Daoy (cell line): ENCODE measurements at places on chromosomes 5 and 9.

DNA sequence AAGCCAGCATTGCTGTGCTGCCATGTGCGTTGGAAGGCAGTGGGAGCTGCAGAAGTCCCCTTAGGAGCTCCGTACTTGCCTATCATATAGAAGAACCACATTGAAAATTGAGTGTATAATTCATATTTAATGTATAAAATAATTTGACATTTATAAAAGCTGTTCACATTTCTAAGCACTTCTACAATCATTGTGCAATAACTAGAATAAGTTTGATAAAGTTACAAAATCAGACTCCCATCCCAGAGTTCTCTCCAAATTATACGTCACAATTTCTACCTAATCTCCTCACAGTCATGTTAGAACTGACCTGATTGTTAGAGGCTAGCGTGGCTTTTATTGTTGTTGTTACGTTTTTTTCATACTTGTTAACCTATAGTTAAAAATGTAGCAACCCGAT, 123.5 kb upstream of the ZNF366 start:
- no peak for DNase-seq

DNA sequence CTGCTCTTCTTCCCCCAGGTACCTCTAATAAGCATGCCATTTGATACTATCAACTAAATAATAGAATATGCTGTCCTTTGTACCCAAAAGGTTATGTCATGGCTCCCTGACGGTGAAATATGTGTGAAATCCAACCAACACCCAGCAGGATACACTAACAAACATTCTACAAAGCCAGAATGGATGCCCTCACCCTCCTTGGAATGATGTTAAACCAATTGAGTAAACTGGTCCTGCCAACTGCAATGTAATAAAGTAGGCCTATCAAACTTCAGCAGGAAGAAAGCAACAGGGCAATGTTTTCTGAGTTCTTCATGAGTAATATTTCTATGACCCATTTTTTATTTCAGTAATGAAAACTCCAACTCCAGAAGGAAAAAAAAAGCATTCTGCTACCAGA, 24.9 kb downstream of the RGMB start:
- DNase-seq = no peak

DNA sequence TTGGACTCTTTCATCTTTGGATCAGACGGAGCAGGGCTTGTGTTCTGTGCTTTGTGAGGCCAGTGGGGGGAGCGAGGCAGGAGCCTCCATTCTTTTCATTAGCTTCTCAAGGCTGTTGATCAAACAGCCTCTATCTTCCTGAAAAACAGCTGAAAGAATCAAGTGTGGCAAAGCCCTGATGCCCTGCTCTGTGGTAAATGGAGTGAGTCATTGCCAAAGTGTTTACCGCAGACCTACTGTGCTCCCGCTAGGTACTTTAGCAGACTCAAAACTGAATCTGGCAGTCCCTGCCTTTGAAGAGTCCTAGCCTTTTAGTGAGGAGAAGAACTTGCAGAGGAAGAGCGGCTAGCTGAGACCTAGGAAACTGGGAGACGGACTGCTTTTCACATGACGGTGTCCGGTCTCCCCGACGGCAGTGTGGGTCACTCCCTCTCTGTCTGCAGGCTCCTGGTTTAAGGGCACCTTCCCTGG, 3.3 kb downstream of the ANKRD33B start:
- DNase-seq = no peak

DNA sequence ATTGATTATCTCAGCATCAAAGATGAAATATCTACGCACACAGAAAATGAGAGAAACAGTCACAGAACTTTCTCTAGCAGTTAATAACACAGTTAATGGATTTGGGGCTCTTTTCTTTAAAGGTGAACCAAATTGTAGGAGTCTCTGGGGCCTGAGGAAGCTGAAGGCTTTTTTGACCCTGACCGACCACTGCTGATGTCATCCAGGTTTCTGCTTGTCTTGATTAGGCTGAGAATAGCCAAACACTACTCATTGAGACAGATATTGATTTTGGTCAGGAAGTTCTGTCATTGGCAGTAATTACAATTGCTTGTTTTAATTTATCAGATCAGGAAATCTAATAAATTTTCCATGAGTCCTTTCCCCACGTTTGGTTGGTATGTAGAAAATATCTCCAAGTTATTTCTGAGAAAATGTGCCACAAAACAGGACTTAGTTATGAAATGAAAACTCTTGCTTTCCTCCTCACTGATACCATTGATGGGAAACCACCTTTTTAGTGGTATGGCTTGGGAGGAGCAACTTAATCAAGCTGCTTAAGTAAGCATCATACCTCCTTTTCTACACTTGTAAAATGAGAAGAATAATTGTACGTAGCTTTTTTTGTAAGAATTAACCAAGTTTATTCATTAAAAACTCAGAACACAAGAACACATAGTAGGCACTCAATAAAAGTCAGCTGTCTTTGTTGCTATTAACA, 19.7 kb downstream of the CARTPT start:
- no peak for DNase-seq

DNA sequence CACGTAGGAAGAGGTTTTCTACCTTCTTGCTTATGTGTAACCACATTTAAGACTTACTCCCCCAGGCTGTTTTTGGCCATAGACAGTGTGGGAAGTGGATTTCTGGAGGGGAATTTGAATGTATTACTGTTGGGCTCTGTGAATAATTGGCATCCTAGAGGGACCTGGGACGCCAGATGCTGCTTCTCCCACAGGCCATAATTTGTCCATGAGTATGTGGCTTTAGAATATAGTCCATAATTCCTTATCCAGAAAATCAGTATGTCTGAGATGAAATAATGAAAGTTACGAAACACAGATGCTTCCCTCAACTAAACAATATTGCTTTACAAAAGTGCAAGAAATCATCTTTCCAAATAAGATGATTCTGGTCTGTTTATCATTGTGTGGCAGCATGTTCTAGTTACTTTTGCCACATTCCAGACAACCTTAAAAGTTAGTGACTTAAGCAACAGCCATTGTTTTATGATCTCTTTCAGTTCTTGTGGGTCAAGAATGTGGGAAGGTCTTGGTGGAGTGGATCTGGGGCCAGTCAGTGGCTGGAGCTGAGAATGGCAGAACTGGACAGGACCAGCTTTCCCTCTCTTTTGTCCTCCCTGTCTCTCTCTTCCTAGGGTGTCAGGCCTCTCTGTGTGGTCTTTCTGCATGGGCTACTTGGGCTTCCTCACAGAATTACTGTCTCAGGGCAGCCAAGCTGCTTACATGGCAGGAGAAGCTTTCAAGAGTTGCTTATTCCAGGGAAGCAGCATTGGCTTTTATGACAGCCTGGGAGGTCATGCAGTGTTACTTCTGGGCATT, 79.4 kb downstream of the FBXL7 start:
- no peak for DNase-seq

- peak; percentile 71 for DNase-seq
Measured at GRCh38 chr9:99820685-99821395, 845 bp upstream of the NR4A3 start.

DNA sequence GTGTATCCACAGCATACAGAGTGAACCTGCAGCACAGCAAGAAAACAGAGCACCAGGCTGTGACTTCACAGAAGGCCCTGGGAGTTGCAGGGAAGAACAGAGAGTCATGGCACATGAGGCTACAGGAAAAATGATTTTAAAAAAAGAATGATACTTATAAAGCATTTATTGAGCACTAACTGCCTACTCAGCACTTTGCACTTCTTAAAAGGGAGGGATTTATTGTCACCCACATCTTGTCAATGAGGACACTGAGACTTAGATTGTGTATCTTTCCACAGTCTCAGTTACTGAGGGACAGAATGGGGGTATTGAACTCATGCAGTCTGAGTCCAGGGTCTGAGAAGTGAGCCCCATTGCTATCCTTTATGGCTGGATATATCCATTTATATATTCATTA, 244.6 kb upstream of the TRIM32 start:
- DNase-seq = no peak

DNA sequence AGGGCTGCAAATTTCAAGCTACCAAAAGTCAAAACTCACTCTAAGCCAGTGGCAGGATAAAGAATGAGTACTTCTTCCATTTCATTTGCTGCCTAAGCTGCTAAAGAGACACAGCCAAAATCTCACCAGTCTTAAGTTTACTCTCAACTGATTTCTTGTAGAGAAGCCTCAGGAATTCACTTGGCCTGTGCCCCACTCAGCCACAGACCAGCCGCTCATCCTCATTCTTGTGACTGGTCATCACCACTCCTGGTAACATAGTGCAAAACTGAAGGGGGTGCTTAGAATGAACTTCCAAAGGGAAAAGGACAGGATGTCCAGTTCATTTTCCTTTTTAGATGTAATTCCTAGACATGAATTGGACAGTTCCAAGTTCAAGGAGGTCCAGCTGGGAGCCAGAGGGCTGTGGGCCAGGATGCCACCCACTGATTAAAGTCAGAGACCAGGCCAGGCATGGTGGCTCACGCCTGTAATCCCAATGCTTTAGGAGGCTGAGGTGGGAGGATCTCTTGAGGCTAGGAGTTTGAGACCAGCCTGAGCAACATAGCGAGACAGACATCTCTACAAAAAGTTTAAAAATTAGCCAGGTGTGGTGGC, 72.7 kb upstream of the RANBP3L start:
- peak; percentile 58 for DNase-seq

- DNase-seq = peak; percentile 4
Measured at GRCh38 chr9:93128011-93128714, 5.9 kb downstream of the NINJ1 start.

DNA sequence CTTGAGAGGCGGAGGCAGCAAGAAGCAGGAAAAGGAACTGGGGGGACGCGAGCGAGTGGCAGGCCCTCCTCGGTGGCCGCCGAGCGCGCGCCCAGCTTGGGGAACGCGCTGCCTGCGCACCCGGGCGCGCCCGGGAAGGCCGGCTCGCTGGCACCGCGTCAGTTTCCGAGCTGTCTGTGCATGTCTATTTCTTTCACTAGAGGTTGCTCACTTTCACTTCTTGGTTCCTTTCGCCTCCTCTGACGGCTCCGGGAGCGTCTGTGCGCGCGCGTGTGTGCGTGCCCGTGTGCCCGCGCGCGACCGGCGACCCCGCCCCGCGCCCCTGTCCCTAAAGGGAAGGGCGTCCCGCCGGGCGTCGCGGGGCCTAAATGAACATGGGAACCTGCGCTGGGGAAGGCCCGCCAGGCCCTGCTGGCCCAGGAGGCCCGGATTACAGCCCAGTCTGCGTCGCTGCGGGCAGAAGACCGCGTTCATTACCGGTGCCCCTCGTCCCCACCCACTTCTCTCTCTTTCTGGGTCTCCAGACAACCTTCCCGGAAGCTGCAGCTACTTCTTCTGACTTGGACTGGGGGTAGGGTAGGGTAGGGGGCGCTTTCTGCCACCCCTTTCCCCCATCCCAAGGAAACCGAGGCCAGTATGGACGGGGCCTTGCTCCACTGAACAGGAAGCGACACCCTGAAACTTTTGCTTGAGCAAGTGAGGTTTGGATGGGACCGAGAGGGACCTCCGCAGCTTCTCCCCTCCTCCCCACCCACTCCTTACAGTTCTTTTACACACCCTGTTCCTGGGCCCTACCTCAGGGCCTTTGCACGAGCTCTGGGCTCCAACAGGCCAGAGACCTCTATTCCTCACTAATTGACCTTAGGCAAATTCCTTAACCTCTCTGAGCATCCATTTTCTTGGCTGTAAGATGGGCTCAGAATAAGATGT, 205.8 kb upstream of the IER5L start:
- no peak for DNase-seq

DNA sequence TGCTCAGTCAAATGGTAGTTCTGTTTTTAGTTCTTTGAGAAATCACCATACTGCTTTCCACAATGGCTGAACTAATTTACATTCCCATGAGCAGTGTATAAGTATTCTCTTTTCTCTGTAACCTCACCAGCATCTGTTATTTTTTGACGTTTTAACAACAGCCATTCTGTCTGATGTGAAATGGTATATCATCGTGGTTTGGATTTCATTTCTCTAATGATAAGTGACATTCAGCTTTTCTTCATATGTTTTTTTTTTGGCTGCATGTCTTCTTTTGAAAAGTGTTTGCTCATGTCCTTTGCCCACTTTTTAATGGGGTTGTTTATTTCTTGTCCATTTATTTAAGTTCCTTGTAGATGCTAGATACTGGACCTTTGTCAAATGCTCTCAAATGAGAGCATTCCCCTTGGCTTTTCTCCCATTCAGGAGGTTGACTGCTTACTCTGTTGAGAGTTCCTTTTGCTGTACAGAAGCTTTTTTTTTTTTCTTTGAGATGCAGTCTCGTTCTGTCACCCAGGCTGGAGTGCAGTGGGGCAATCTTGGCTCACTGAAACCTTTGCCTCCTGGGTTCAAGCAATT, 58.7 kb upstream of the RGMB start:
- no peak for DNase-seq

- peak; percentile 45 for DNase-seq
Measured at GRCh38 chr9:86735772-86736458, 211.4 kb downstream of the GAS1 start.

- DNase-seq = no peak
Measured at GRCh38 chr9:129650680-129651235, 8.8 kb upstream of the ASB6 start.

DNA sequence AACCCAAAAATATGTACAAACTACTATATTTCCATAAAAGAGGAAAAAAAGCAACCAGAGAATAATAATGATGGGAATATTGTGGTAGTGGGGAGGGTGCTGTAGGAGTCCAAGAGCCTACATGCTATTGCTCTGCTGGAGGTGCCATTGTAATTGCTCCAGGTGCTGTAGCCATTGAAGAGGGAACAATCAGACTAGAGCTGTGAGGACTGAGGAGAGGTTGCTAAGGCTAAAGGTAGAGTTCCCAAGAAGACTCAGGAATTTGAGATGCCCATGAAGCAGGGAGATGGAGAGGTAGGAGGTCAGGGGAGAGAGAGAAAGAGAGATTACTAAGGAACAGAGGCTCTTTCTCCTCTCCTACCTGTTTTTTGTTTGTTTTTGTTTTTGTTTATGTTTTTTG, 394.0 kb downstream of the DMRTA1 start:
- DNase-seq = no peak

DNA sequence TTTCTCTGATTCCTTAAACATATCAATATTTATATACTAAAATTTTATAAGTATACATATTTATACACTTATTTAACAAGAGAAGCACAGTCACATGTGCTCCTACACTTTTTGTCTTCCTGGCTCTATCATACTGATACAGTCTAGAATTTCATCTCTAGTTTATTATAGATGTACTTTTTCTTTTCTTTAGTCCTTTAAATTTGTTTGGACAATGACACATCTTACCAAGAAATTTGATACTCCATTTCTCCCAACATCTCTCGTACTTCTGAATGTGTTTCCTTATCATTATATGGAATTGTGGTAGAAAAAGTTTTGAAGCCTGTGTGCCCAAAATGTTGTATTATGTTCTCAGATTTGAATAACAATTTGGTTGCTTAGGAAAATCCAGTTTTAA, 104.6 kb downstream of the DMRT2 start:
- no peak for DNase-seq
